ENCODE measurements at places on chromosomes 6 and 20.

DNA sequence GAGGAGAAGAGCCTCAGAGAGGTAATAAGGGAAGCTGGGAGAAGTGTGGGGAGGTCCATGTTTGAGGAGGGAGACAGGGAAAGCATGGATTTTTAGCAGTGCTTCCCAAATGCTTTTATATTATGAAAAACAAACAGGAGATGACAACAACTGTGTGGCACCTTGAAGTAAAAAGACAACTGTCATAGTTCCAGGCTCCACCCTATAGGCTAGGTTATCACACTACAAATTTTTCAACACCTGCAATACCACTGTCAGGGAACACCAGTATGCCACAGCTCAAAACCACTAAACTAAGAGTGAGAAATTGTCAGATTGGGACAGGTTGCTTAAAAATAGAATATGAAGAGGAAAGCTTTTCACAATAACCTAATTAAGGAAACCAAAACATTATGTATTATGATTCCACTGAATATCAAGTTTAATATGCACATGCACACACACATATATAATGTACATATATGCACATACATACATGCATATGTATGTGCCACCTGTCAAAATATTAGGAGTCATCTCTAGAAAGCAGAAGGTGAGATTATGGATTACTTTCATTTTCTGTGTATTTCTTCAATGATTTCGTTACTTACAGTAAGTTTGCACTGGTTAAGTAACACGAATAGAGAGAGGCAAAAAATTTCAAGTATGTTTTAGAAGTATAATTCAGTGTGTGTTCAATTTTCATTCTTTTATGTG, 261.2 kb downstream of the PTPRK start:
- DNase-seq = no peak

GRCh38 chr6:16637635-16638034, 123.6 kb downstream of the ATXN1 start:
- no peak for DNase-seq

DNA sequence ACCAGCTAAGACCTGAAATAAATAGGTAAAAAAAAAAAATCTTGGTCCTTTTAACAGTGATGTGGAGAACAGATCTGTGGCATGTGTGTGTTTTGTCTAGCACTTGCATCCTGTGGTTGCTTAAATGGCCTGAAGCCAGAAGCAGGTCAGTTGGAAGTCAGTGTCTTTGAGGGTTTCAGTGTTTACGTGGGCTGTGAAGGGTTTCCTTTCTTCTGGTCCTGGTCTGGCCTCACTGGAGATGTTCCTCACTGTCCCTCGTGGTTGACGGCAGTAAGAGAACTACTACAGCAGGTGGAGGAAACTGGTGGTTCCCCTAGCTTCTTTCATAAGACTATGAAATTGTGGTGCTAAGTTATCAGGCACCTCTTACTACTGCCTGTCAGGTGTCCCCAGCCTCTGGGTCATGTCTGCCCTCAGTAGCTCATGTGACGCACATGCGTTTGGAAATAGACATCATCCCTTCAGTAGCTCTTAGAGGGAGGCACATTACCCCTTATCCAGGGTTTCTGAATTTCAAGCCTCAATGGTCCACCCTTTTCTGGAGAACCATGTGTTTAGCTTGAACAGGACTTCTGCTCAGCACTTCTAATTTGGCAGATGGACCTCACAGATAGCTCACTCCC, 59.4 kb upstream of the SCP2D1 start:
- no peak for DNase-seq

DNA sequence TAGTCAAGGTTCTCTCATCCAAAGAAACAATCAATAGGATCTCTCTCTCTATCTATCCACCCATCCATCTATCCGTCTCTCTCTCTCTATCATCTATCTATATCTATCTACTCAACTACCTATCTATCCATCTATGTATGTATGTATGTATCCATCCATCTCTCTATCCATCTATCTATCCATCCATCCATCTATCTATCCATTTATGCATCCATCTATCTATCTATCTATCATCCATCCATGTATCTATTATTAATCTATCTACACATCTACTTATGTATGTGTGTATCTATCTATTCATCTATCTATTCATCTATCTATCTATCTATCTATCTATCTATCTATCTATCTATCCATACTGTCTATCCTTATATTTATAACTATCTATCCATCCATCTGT, 99.3 kb downstream of the FNDC1 start:
- no peak for DNase-seq

DNA sequence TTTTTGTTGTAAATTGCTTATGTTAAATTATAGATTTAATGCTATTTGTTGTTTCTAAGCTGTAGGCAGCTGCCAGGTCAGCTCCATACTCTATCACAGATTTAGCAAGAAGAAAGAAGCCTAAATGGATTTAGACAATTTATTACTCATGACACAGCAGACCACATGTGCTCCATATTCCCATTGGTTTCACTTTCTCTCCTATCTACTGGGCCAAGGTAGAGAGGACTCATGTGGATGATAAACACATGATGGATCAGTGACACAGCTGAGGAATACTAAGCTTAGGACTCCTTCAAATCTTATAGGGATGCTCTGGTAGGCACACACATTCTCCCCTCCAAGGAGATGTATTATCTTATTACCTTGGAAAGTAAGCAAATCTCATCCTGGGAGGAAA, 553.0 kb upstream of the ADGRB3 start:
- DNase-seq = no peak

GRCh38 chr6:16741112-16742016, 19.9 kb downstream of the ATXN1 start:
- no peak for DNase-seq

- DNase-seq = no peak
These were observed 45.8 kb upstream of the ARHGAP18 start for GRCh38 chr6:129755787-129756186.

Measured in stimulated activated CD4-positive, alpha-beta T cell treated with anti-CD3 and anti-CD28 coated beads, Interleukin-12 subunit alpha, Interleukin-12 subunit beta, amount 100 ng/mL, for 48 hours (primary cell).